ENCODE measurements at places on chromosomes 16 and 17.

DNA sequence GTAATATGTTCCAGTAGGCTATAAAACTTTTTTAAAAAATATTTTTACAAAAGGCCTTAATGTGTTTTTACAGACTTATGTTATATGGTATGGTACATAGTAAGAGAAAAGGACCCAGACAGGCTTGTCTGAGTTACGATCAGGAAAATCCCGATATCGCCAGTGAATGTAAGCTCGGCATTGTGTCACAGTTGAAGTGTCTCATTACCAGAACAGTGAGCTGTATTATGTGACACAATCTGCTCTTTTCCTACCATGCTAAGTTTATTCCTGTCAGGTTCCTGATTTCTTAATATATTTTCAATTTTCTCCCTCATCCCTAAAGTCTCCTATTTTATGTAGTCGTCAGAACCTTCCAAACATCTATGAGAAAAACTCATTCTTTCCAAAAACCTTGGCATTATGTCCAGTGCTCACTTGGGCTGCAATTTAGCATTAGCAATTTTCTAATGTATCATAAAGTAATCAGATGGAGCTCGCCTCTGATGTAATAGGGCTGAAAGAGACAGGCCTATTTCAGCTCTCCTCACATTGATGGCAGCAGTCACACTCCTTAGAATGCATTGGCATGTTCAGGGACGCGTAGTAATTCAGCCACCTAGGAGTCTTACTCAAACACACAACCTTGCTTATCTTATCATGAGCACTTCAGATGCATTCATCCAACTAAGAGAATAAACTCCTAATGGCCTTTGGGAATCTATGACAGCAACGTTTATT is 147.6 kb upstream of the NOG start:
- no peak for DNase-seq

DNA sequence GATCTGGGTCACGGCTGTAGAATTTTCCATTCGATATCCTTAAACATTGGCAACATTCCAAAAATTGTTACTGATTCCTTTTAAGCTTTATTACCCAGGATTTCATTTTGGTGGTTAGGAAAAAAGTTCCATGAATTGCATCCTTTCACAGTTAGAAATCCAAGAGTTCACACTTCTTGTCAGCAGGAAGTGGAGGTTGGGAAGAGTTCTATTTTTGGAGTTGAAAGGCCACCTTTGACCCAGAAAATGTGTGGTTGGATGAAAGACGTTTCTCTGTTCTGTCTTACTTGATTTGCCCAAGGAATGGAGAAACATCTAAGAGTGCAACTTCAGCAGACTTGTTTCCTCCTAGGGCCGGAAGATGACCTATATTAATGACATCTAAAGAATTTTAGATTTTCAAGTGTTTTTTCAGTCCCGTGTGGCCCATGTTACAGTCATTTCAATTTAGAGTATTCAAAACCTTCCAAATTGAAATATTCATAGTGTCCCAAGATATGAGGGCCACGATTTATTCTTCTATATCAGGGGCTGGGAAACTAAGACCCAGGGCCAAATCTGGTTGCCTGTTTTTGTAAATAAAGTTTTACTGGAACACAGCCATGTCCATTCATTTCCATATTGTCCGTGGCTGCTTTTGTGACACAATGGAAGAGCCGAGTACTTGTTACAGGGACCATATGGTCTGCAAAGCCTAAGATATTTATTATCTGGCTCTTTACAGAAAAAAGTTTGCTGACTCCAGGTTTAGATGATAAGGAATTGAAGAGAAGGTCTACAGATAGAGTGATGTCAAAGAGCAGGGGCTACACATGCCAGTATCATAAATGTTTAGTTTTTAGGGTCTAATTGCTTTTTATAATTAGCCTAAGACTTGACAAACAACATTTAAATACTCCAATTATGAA is 50.2 kb downstream of the CDK5R1 start:
- DNase-seq, result no peak

GRCh38 chr16:26442321-26442720 is 624.4 kb upstream of the C16orf82 start:
- DNase-seq, result no peak

DNA sequence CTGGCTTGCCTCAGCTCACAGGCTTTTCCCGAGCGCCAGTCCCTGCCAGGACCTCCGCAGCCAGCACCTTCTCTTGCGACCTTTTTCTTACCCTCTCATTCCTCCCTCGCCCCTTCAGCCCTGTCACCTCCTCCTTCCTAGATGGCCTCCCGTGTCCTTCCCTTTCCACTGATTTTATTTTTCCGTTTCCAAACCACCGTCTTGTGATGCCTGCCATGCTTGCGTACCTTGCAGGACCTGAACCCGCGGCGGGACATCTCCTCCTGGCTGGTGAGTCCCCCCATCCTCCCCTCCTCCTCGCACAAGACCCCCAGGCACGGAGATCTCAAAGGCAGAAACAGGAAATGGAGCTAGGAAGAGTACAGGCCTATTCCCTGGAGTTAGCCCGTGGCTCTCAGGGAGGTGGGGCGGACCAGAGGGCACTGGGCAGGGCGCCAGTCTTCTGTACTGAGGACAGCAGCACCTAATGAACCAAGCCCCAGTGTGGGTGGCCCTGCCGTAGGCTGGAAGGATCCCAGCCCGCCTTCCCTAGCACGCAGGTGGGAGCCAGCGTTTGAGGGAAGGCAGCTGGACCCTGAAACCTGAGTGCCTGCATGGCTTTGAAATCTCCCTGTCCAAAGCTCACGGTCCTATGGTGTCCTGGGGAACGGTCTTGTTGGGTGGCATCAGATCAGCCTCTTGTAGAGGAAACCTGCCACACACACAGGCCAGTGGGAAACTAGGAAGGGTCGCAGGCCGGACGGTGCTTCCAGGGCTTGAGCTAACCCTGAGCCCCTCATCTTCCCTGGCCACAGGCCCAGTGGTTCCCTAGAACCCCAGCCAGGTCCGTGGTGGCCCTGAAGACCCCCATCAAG is 612 bp downstream of the CISD3 start:
- no peak for DNase-seq

- no peak for DNase-seq
Observed at GRCh38 chr16:83835586-83836566, 28.1 kb downstream of the HSBP1 start.

- DNase-seq, result peak; percentile 53
Observed at GRCh38 chr17:38628441-38628840, 22.7 kb upstream of the SRCIN1 start.

- DNase-seq, result no peak
Observed at GRCh38 chr16:50300942-50301625, 34.7 kb downstream of the ADCY7 start.

DNA sequence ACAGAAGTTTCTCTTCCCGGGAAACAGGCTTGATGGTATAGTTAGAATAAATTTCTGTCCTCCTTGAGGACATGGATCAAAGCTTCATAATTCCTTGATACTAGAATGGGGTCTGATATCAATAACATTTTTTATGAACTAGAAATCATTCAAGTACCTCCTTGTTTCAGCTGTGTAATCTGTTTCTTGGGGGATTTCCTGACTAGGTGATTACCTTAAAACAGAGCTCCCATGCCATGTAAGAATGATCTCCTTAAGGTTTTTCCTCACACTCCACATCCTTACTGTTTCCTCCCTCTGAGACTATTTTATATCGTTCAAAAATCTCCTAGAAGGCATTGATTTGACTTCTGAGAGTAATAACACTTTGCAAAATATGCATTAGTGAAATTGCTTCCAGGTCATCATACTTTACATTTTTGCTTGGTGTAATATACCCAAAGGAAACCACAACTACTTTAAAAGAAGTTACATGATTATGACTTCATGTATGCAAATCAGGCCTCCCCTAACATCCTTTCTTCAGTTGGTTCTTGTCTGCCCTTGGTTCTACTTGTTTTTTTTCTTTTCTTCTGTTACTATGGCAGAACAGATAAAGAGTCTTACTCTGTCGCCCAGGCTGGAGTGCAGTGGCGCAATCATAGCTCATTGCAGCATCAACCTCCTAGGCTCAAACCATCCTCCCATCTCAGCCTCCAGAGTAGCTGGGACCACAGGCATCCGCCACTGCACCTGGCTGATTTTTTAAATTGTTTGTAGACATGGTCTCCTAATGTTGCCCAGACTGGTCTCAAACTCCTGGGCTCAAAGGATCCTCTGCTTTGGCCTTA is 388.8 kb downstream of the ZFHX3 start:
- DNase-seq, result no peak

- DNase-seq, result no peak
Observed at GRCh38 chr17:417691-418420, 65.2 kb upstream of the RPH3AL start.

DNA sequence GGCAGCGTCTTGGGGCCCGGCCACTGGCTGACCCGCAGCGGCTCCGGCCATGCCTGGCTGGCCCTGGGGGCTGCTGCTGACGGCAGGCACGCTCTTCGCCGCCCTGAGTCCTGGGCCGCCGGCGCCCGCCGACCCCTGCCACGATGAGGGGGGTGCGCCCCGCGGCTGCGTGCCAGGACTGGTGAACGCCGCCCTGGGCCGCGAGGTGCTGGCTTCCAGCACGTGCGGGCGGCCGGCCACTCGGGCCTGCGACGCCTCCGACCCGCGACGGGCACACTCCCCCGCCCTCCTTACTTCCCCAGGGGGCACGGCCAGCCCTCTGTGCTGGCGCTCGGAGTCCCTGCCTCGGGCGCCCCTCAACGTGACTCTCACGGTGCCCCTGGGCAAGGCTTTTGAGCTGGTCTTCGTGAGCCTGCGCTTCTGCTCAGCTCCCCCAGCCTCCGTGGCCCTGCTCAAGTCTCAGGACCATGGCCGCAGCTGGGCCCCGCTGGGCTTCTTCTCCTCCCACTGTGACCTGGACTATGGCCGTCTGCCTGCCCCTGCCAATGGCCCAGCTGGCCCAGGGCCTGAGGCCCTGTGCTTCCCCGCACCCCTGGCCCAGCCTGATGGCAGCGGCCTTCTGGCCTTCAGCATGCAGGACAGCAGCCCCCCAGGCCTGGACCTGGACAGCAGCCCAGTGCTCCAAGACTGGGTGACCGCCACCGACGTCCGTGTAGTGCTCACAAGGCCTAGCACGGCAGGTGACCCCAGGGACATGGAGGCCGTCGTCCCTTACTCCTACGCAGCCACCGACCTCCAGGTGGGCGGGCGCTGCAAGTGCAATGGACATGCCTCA is 773 bp downstream of the NTN3 start:
- DNase-seq, result no peak

- DNase-seq, result no peak
Observed at GRCh38 chr17:74287031-74287602, 13.1 kb downstream of the DNAI2 start.

GRCh38 chr17:76376318-76377133 is 7.9 kb upstream of the SPHK1 start:
- no peak for DNase-seq

- DNase-seq, result no peak
Observed at GRCh38 chr17:71349908-71350600, 770.8 kb upstream of the SOX9 start.

DNA sequence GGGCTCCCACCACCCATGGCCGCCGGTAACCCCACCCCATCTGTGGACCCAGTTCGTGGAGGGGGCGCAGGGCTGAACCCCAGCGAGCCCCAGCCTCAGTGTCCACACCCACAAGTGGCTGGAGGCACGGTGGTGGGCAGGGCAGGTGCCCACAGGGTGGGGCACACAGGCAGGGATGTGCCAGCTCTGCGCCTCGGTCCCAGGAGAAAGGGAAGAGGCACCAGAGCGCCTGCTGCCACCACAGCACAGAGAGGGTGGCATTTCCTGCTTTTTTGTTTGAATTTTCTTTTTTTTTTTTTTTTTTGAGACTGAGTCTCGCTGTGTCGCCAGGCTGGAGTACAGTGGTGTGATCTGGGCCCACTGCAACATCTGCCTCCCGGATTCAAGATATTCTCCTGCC is 19.0 kb downstream of the ZFPM1 start:
- DNase-seq, result no peak

DNA sequence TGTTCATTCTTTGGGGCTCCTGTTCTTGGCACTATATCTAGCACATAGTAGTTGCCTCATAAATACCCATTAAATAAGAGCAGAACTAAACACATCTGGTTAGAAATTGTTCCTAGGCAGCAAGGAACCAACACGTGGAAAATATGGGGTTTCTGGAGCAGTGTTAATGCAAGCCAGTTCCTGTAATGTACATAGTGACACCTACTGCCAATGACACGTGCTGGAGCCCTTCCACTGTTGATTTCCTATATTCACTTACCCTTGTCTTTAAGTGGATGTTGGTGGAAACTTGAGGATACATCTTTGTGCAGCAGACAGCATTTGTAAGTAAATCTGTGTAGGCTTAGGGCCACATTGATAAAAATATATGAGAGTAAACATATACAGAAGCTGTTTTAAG is 1.6 kb upstream of the IRF8 start:
- DNase-seq, result no peak

DNA sequence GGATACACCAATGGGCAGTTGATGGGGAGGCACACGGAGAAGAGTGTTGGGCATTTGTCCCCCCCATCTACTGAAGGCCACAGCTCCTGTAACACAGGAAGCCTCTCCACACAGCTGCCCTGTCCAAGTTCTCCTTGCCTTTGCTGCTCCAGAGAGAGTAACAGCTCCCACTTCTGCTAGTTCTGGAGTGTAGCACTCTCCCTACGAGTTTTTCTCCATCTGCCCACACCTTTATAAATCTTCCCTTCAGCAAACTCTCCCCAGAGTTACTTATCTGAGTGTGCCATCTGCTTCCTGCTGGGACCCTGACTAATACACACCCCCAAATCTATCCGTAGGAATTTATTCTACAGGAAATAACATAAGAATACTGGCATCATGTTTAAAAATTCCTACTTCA is 42.6 kb upstream of the ERN1 start:
- DNase-seq, result no peak

DNA sequence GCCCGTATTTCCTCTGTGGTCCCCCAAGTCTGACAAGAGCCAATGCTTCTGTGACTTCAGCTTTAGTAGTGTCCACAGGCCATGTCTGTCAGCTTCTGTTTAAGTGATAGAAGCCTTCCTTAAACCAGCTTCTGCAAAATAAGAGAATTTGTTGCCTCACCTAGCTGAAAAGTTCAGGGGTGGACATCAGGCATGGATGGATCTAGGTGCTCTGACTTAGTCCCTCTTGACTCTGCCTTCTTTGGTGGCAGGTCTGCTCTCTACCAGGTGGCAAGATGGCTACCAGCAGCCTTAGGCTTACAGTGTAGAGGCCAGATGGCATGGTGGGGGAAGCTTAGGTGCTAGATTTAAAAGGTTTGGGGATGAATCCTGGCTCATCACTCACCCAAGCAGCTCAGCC is 33.7 kb downstream of the KATNIP start:
- DNase-seq, result no peak

DNA sequence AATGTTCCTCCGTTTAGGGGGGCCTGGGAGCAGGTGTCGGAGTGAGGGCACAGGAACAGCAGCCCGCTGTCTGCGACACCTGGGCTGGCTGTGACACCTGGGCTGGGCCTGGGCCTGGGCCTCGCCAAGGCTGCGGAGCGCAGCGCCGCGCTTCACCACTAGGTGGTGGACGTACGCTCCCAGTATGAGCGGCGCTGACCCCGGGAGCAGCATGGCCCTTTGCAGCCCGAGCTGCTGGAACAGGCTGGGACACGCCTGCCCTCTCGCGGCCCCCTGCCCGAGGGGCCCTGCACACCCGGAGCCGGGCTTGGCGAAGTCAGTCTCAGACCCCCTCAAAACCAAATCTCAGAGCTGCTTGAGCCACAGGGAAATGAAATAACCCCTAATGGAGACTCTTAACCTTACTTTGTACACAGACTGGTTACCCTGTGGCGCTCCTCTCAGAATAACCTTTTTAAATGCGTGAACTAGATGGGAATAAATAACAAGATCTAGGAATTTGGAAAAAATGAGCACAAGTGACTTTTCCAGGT is 38.6 kb upstream of the FA2H start:
- DNase-seq, result no peak

GRCh38 chr17:2264067-2264860 is 39.3 kb downstream of the SMG6 start:
- DNase-seq, result no peak

- no peak for DNase-seq
Observed at GRCh38 chr16:65617421-65617820, 495.6 kb upstream of the CDH11 start.
